Lung (tissue), 17 donors: ENCODE measurements at places on chromosomes 2 and 18. TPM values are rescaled to one million over a fixed set of nuclear protein-coding genes. Genes with fewer than 3 reads are reported as not detected.

GCG gene
- not detected for total RNA-seq

- DNase-seq = peak; percentile 63
Observed at GRCh38 chr2:118842661-118843482, 4.6 kb downstream of the EN1 start.

- peak; percentile 46 for DNase-seq
Observed at GRCh38 chr18:74274700-74275099, 17.1 kb downstream of the CYB5A start.

- peak; percentile 44 for DNase-seq
Observed at GRCh38 chr2:183207110-183207509, 82.9 kb downstream of the NUP35 start.

- peak; percentile 49 for DNase-seq
Observed at GRCh38 chr2:9251154-9252001, 44.8 kb downstream of the ASAP2 start.

DNA sequence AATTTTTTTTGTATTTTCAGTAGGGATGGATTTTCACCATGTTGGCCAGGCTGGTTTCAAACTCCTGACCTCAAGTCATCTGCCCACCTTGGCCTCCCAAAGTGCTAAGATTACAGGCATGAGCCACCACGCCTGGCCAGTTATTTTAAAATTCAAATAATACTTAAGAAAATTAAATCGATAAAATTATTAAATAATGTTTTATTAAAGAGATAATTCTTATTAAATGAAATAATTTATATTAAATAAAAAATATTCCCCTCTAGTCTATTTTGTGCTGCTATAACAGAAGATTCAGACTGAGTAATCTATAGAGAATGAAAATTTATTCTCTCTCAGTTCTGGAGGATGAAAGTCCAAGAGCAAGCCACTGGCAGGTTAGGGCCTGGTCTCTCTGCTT lies 61.2 kb downstream of the PDK1 start:
- DNase-seq = no peak

KHK gene
- total RNA-seq = 1.6 TPM

- DNase-seq = no peak
Observed at GRCh38 chr2:35099342-35099741, 1256.2 kb upstream of the CRIM1 start.

GRCh38 chr2:169767243-169767888 lies 31.3 kb upstream of the SSB start:
- DNase-seq = peak; percentile 74

DNA sequence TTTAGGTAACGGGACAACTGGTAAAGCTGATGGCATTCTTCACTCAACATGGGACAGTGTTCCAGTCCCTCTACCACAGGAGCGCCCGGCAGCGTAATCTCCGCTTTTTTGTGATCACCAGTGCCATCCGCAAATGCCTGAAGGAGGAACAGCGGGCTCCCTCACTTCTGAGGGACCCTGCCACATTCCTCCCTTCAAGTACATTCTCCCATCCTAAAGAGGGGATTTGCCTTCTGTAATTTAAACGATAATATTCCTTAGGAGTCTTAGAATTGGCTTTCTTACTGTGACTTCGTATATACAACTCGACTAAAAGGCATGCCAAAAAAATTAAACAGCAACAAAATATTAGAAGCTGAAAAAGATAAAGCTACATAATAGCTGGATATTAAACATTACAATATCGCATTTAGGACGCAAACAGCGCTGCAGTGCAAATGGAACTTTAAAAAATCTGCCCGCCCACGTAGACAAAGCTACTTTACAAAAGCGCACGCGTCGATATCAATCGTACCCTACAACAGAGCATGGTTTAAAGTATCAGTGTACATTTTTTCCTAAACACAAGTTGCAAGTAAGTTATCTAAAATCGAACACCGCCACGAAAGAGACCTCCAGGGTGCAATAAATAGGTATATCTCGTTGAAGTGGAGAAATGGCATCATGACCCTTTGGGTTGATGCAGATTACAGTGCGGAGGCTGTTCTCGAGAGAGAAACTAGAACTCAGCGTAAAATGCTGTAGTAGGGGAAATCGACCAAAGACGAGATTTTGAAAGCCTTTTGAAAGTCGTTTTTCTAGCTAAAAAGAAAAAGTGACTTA lies 2.3 kb upstream of the VSNL1 start:
- DNase-seq = peak; percentile 83
